ENCODE measurements at places on chromosomes 3 and 15.

- no peak for DNase-seq
Observed at GRCh38 chr15:33565094-33565493, 254.3 kb downstream of the RYR3 start.

DNA sequence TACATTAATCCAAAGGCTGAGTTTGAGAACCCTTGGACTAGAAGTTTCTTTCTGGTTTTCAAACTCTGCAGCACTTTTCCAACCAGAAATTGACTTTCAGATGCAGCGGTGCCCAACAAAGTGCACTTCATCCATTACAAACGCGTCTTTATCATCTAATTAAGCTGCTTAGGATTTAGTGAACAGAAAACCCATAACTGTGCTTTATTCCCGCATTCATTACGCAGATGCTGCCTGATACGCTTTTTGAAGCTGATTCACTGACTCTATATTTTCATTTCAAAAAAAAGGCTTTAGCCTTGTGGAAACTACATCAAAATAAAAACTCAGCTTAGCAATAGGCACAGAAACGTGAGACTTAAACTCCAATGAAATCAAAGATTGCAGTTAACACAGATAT, 69.8 kb upstream of the CTXND1 start:
- DNase-seq: no peak

DNA sequence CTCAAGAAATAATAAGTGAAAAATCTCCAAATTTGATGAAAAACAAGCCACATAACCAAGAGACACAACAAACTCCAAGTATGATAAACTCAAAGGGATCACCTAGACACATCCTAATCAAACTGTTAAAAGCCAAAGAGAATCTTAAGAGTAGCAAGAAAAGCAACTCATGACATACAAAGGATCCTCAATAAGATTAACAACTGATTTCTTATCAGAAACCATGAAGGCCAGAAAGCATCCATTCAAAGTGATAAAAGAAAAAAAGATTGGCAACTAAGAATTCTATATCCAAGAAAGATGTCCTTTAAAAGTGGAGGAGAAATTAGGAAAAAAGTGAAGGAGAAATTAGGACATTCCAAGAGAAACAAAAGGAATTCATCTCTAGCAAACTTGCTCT, 23.5 kb downstream of the CHSY1 start:
- DNase-seq: no peak

GRCh38 chr3:150765949-150766720, 3.2 kb upstream of the SIAH2 start:
- DNase-seq: no peak

- no peak for DNase-seq
Observed at GRCh38 chr3:86708893-86709292, 282.1 kb downstream of the VGLL3 start.

GRCh38 chr15:84782346-84782745, 34.0 kb downstream of the ZNF592 start:
- DNase-seq: no peak

Data from naive B cell (primary cell).